ENCODE measurements at places on chromosomes 7 and 10.
A peak's percentile ranks its signal among the peaks of the same experiment; 100 is the strongest.

- DNase-seq = no peak
Measured at GRCh38 chr10:120514959-120515358, 57.9 kb downstream of the PLPP4 start.

- no peak for DNase-seq
Measured at GRCh38 chr10:79472449-79472848, 27.0 kb upstream of the ZCCHC24 start.

DNA sequence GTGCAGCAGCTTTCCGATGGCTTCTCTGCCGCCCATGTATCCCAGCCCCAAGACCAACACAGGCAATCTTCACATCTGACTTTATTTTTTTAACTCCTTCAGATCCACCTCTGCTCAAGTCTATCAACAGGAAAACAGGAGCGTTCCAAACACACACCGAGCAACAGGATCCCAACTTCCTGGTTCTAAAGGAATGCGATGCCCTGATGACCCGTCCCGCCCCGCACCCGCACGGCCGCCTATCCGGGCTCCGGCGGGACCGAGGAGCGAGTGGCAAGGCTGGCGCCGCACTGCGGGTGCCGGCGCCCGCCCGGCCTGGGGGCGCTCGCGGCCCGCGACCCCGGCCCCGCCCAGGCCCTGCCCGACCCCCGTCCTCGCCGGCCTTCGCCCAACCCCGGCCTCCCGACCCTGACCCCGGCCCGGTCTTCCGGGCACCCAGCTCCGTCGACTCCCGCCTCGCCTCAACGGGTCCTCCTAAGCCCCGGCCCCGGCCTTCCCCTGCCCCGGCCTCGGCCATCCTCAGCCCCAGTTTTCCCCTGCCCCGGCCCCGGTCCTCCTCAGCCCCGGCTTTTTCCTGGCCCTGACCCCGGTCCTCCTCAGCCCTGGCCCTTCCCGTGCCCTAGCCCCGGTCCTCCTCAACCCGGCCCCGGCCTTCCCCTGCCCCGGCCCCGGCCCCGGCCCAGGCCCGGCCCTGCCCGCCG, 730 bp downstream of the LARP4B start:
- DNase-seq = no peak

GRCh38 chr7:98753989-98754479, 115.8 kb downstream of the TMEM130 start:
- no peak for DNase-seq

DNA sequence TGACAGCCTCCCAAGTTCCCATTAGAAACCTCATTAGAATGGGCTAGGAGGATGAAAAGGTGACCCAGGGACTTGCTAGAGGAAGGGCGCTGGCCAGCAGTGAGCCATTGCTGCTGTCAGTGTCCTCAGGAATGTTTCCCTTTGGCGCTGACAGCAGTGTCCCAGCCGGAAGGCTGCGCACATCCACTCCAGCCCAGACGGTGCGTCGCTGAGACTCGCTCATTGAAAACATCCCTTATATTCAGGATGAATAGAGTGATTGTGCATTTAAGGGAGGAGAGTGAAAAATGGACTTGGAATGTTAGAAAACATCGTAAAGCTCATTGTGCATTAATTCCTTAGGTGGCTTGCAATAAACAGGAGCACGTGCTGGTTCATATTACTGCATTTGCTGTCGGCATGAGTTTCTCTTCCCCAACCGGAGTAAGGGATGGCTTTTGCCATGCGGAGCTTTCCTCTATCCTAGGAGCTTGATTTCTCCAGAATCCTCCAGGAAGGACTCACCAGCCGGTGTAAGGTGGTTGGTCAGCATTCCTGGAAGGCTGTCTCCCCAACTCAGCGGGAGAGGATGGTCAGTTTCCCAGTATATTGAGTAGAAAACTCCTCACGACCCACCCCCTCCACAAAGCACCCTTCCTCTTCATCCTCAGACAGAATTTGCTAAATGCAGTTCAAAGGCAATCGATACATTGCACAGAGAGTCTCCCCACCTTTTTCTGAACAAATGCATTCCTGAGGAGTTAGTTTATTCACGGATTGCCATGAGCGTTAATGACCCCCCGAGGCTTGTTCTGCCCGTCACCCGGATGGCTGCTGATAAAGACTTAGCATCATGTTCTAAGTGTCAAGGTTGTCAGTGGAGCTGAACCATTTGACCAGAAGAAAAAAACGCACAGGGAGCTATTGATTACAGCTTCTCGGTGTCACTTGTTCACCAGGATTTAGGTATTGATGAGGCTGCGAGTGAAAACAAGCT, 201.8 kb downstream of the EBF3 start:
- no peak for DNase-seq

- no peak for DNase-seq
Measured at GRCh38 chr10:82980321-82980720, 1105.3 kb downstream of the NRG3 start.

GRCh38 chr10:131736321-131736980, 164.4 kb upstream of the PPP2R2D start:
- no peak for DNase-seq

DNA sequence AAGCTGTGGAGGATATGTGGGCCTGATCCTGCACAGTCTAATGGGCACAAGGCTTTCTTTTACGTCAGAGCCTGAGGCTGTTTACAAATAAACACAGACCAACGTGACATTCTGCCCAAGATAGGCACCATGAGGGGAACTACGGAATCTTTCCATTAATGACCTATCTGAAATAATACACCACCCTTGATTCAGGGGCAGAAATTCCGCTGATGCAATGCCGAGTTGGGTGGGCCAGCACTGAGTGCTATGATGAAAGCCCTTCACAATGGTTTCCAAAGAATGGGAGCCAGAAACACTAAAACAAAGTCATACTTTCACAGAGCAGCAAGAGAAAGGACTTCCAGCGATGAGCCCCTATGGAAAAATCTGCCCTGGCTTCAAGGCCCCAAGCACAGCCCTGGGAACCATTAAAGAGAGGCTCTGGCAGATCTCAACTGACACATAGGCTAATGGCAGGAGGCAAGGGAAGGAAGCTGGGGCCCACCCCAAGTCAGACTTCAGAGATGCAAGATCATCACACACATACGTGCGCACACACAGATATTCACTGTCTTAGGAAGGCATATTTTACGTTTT, 72.2 kb upstream of the DLX6 start:
- DNase-seq = no peak

GRCh38 chr7:128204455-128204854, 36.6 kb upstream of the LEP start:
- DNase-seq = no peak

DNA sequence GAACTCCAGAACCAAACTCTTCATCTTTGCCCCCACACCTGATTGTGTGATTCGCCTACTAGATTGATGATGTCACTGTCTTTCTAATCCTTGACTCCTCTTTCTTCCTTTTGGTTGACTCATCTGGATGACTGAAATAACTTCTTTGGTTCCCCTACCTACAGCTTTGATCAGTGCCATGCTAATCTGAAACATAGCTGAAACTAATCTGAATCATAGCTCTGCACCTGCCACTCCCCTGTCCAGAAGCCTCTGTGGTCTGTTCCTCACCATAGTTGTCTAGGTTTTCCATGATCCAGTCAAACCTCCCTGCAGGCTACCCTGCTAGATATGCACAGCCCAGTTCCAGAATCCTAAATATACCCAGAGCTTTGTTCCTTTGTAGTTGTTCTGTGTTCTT, 51.9 kb downstream of the ZNF365 start:
- DNase-seq = no peak

DNA sequence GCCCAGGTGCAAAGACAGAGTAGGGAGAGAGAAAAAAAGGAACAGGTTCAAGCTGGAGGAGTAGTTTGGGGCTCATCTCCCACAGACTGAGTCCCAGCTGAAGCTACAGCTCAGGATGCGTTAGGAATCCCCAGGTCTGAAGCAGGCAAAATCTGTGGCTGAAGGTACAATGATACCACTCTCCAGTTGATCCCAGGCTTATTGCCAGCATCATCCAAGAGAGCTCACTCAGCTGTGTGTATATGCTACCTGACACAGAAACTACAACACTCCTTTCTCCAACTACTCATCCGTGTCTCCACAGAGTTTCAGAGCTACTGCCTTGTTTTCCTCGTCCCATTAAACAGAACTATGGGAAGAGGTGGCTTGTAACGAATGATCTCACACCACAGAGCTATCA, 851.3 kb downstream of the GRID1 start:
- no peak for DNase-seq

DNA sequence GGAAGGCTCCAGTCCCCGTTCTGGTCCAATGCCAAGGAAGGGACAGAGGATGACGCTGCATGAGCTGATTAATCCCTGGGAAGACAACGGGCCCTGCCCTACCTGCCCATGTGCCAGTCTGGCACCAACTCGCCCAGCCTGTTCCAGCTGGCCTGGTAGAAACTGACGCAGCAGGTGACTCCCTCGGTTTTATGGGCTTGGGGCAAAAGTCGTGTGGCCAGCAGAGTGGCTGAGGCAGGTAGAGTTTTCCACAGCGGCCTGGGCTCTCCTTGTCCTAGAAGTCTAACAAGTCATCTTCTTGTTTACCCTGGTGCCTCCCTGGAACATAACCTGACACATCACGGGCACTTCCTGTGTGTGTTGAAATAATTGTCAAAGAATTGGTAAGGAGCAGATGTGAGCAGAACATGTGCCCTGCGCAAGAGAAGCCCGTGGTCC, 20.4 kb upstream of the LMTK2 start:
- no peak for DNase-seq

DNA sequence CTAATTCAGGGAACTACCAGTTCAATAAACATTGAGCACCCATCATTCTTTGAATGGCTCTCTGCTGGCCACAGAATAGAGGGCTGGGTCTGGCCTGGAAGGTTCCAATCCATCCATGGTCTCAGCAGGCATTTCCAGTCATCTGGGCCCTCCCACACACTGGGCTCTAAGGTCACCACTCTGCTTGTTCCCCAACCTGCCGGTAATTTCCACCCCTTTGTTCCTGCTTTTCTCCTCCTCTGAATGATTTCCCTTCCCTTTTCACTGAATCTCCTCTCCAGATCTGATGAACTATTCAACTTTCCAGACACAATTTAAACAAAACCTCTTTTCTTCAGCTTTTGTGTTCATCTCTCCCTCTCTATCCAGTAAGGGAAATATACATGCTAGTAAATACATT, 2.6 kb downstream of the BZW2 start:
- DNase-seq = no peak

- DNase-seq = no peak
Measured at GRCh38 chr7:16233517-16233916, 187.8 kb downstream of the CRPPA start.

DNA sequence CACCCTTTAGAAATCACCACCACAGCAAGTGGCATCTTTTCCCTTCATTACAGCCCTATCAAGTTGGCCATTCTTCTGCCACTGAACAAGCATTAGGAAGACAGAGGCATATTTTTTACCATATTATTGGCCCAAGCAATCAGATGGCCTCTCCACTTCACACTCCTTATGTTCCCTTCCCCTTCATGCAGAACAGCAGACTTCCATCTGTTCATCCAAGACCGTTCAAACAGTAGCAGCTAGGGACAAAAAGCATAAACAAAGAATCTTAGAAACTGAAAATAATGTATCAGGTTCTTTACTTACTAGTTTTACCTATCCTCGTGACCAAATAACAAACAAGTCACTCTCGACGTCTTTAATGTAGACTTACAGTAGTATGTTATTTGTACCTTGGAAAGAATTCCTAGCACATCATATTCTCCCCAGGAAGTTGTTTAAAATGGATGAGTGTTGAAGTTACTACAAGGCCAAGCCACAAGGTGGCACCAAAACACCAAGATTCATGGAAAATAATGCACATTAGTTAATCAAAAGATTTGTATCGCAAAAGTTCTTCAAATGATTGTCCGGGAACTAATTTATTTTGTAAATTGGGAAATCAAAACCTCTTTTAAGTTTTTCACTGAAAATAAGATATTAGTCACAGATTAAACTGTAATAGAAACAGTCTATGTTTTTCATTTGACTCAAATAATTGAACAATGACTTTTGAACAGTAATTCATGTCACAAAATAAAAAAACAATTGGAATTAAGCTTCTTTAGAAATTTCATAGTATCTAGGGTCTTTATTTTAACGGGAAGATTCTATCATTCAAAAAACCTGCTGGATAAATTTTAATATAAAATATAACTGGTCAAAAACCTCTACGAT, 112.1 kb downstream of the VPS41 start:
- DNase-seq = peak; percentile 3

DNA sequence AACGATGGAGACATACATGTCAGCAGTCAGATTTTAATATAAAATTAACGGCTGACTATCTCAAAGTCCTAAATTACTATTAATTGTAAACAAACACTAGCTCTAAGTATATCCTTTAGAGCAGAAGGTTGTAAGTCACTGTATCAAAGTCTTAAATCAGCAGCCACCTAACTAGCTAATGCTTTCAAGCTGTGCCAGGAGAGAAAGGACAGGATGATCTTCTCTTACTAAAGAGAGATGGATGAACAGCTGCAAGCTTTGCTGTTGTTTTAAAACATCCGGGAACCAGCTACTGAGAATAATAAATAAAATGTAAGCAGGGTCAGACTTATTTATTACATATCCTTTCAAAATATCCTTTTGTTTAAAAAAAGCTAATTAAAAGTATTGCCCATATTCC, 24.0 kb upstream of the ABLIM1 start:
- no peak for DNase-seq

DNA sequence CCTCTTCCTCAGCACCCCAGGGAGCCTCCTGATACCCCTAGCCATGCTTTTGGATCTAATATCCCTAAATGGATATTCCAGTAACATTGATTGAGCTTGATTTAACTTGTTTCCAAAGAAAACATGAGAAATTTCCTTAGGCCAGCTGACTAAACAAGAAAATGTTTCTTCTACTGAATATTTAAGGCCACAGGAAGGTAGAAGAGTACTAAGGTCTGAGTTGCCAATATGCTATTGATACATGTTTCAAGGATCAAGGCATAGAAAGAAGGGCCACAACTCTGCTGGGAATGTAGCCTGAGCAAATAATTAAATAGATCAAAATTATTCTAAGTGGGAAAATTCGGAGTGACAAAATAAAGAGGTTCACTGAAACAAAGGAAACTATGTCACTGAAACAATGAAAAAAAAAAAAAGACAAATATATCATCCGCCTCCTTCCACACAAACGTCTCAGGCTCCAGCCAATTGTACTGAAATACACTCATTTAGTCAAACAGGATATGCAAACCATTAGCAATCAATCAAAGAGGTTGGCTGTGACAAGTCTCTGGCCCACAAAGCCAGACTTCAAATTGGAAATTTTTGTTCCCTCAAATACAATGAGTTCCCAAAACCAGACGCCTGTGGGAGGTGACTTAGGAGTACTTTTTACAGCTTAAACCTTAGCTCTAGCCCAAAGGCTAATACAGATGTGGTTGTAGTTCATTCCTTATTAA, 396.2 kb downstream of the HTR7 start:
- DNase-seq = no peak

- no peak for DNase-seq
Measured at GRCh38 chr10:53765311-53765710, 992.7 kb upstream of the MBL2 start.

DNA sequence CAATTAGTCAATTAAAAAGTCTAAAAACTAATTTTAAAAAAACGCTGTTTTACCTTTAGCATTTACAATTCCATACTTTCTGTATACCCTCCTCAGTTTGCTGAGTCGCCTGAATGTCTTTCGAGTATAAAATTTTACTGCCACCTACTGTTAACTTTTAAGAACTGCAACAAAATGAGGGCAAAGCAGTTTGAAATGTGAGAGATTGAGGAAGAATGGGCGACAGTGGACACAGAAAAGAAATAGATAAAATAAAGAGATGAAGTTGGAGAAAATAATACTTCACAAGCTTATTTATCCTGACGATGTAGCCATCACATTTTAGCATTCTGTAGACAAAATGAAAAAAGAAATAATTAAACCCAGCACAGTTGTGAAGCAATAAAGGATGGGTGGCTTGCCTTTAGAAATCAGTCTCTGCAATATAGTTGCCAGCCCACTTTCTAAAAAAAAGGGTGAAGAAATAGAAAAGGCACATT, 110.8 kb upstream of the PTN start:
- DNase-seq = no peak
